ENCODE measurements at places on chromosomes 6 and 20.

DNA sequence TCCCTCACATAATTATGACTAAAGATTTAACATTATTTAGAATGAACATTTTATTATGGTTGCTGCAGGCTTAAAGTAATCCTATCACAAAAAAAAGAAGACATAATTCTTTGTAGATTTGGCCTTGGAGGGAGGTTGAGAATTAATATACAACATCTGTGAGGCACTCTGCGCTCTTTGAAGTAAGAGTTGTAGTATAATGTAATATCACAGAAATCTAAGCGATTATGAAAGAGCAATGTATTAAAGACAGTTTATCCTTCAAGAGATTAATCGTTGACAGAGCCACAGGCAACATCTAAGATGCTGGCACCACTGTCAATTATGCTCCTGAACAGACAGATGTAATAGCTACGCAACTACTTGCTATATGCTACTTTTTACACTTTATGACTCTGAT lies 946.8 kb downstream of the GRIK2 start:
- DNase-seq: no peak

DNA sequence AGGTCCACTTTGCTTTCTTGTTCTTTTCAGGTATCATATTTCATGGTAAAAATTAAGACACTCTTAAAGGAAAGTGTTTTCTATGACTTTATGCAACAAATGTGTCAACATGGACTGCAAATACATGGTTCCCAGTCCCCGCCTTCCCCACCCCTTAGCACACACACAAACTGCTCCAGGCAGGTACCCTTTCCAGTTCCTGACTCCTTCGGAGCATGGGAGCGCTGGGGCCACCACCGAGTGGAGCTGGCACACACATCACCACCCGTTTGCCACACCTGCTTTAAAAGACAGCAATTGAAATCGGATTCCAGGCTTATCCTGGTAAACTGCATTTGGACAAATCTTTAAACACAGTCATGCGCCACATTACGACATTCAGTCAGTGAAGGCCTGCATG lies 22.2 kb downstream of the RNASET2 start:
- DNase-seq: no peak

- no peak for DNase-seq
Measured at GRCh38 chr6:50353603-50354002, 303.9 kb upstream of the DEFB112 start.

GRCh38 chr6:159089909-159090308 lies 45.1 kb upstream of the TAGAP start:
- no peak for DNase-seq

- no peak for DNase-seq
Measured at GRCh38 chr6:56706981-56707726, 64.5 kb upstream of the DST start.

DNA sequence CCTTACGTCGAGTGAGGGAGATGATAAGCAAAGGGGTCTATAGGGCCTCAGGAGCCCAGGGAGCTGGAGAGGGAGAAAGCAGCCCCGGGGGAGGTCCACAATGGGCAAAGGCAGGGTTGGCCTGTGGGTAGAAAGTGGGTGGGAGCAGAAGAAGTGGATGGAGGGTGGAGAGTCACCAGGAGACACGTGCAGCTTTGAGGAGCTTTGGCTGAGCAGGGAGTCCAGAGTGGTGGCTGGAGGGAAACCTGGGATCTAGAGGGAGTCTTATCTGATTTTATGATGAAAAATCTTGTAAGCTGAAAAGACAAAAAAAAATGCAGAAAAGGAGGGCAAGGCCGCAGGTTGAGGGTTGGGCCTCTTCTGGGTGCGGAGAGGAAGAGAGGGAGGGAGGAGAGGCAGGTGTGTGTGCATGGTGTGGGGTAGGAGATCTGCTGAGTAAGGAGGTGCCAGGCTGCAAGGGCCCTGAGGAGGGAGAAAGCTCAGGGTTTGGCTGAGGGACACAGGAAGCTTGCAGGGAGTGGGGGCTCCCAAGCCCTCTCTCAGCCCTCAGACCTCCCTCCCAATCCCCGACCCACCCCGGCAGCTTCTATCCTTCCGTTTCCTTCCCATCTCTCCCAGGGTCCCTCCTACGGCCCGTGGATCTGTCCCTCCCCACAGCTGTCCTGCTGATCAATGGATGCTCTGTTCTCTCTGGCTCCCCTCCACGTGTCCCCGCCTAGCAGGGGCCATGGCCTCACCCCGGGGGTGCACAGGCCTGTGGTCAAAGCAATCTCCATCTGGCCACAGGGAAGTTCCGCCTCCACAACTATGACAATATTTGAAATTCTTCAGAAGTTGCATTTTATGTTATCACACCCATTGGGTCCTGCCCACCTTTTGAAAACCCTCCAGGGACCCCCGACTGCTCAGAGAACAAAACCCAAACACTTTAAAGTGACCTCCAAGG lies 17.1 kb upstream of the BPI start:
- DNase-seq: no peak

GRCh38 chr6:149482545-149483333 lies 2.1 kb downstream of the ZC3H12D start:
- DNase-seq: no peak

DNA sequence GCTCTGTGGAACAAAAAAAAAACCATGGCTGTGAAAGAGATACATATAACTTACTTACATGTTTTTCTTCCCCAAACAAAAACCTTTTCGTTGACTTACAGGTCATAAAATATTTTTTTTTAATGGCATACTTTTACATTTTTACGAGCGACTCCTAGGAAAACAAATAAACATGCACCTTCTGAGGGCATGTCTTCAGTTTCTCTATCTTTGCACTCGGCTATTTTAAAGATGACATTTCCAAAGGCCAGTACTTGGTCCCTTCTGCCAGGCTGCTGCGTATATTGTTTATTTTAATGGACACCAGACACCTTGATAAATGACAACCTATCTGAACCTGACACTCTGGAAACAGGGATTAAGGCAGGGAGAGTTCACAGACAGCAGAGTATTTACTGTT lies 49.4 kb downstream of the PIGU start:
- DNase-seq: no peak

GRCh38 chr6:18498408-18498807 lies 111.3 kb downstream of the RNF144B start:
- no peak for DNase-seq

DNA sequence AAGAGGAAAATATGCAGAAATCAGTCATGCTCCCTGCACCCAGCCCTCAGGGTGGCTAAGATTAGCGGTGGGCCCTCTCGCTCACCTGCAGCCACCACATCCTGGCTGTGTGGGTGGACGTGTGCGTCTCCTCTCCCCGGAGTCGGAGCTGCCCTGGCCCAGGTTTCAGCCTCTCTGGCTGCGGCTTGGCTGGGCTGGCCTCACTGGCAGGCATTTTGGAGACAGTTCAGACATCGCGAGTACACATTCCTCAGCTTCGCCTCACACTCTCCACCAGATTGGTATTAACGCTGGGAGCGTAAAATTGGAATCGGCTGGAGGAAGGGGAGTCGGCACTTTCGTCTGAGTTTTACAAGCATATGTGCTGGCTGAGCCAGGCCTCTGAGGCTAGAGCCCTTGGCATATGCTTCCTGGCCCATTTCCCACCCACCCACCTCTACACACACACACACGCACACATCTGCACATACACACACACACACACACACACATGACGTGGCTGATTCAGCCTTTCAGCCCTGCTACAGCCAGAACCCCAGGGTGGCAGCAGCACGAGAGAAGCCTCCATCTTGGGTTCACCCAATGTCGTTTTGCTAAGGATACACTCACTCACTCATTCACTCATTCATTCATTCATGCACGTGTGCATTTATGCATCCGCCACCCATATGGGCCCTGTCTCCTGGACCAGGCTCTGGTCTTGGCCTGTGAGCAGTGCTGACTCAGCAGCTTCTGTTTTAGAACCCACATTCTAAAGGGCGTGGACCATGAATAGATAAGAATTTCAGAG lies 42.9 kb downstream of the BCAS4 start:
- DNase-seq: peak; percentile 93

DNA sequence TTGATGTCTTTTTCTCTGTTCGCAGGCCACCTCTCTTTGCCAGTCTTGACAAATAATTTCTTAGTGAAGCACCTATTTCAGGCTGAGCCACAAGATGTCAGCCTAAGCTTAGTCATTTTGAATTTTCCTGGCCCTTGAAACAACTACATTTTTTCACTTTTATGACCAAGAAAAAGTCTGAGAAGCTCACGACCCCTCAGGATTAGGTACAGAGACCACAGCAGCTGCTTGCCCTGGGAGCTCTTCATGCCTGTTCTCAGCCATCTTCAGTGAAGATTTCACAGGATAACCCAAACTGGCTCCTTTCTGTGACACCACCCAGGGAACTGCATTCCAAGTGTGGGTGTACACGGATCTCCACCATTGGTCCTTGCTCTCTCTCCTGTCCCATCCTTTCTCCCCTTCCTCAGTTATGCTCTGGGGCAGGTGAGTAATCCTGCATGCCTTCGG lies 38.4 kb upstream of the SPTLC3 start:
- DNase-seq: peak; percentile 60

DNA sequence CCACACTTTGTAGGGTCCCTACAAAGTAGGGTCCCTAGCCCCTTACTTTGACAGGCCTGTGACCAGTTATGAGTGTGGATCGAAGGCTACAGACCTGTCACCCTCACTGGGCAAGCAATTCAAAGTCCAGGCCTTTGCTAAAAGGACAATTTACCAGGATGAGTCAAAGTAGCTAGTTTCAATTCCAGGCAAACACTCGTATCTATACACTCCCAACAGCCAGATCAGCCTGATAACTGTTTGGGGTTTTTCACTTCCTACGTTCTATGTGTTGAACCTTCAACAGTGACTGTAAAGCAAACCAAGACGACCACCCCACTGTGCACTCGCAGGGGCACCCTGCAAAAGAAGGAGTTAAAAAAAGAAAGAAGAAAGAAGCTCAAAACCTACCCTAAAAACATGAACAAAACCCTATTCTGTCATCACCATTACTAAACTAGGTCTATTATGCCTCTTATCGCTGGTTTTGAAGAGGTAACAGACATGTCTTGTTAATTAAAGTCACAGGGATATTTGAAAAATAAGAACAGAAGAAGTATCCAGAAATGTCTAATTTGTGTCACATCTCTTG lies 3.2 kb downstream of the GFOD1 start:
- no peak for DNase-seq

GRCh38 chr6:116314878-116315277 lies 35.1 kb upstream of the TSPYL1 start:
- no peak for DNase-seq

DNA sequence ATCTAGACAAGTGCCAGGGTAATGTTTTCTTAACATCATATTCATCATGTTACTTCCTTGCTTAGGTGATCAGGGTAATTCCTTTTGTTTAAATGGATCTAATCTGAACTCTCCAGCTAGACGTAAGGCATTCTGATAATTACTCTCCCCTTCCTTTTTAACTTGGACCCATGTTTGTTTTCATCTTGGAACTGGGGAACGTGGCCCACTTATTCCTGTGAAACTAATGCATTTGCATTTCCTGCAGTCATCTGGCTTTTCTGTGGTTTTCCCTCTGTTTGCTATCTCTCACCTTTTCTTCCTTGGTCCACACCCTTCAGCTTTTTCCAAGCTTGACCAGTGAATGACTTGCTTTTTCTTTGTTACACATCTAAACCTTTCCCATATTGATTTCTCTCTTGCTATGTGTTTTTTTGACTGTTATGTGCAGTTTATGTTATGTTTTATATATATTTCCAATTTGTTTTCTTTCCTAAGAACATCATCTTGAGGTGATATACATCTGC lies 33.3 kb downstream of the SLX4IP start:
- DNase-seq: no peak

GRCh38 chr6:122788663-122789181 lies 336 bp upstream of the SMPDL3A start:
- DNase-seq: peak; percentile 92

DNA sequence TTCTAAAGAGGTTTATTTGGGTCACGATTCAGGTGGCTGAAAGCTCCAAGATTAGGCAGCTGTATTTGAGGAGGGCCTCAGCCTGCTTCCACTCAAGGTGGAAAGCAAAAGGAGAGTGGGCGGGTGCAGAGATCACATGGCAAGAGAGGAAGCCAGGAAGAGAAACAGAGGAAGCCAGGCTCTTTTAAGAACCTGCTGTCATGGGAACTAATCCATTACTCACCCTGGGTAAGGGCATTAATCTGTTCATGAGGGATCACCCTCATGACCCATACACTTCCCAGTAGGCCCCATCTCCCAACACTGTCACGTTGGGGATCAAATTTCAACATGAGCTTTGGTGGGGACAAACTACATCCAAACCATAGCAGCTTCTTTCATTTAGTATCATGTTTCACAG lies 53.9 kb downstream of the DHX35 start:
- DNase-seq: peak; percentile 4

DNA sequence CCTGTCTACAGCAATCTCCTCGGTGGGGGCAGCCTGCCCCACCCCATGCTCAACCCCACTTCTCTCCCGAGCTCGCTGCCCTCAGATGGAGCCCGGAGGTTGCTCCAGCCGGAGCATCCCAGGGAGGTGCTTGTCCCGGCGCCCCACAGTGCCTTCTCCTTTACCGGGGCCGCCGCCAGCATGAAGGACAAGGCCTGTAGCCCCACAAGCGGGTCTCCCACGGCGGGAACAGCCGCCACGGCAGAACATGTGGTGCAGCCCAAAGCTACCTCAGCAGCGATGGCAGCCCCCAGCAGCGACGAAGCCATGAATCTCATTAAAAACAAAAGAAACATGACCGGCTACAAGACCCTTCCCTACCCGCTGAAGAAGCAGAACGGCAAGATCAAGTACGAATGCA lies 19.4 kb downstream of the PRDM1 start:
- no peak for DNase-seq

GRCh38 chr6:2658788-2659187 lies 91.9 kb downstream of the MYLK4 start:
- DNase-seq: peak; percentile 9

GRCh38 chr6:30570740-30571074 lies 535 bp upstream of the ABCF1 start:
- no peak for DNase-seq

DNA sequence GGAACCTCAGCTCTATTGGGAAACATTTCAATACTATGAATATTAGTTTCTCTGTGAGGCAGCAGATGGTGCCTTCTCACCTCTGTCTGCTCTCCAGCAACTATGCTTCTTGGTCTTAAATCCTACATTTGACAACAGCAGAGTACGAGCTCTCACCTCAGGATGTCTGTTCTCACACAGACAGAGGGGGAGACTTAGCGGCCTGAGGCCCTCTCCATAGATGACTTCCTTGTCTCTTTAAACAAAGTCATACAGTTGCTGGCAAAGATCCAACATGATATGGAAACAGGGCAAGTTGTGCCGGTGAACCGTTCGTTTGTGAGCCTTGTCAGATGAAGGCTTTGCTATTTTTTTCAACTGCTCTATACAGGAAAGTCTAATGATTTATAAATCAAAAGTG lies 43.7 kb upstream of the GABRR1 start:
- no peak for DNase-seq

GRCh38 chr6:111356551-111356950 lies 126.5 kb downstream of the REV3L start:
- no peak for DNase-seq

GRCh38 chr6:144606083-144606482 lies 320.9 kb downstream of the UTRN start:
- DNase-seq: no peak

Data from fibroblast of mammary gland (primary cell).